ENCODE measurements at places on chromosomes 5 and 9.

GRCh38 chr9:129446828-129447550 is 173.9 kb downstream of the C9orf50 start:
- DNase-seq: no peak

DNA sequence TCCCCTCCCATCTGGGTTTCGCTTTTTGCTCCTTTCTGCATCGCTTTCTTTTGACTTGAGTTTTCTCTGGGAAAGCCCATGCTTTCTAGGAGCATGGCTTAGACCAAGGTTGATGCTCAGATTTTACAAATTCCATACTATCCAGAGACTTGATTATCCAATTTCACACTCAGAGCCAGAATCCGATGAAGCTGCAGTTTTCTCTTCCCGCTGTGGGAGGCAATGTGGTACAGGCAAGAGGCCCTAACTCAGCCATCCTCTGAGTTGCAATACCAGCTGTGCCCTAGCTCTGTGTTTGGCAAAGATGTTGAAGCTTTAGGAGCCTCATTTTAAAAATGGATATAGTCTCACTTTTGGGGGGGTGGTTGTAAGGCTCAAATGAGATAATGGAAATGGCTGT is 85.1 kb downstream of the BRINP1 start:
- DNase-seq: no peak

DNA sequence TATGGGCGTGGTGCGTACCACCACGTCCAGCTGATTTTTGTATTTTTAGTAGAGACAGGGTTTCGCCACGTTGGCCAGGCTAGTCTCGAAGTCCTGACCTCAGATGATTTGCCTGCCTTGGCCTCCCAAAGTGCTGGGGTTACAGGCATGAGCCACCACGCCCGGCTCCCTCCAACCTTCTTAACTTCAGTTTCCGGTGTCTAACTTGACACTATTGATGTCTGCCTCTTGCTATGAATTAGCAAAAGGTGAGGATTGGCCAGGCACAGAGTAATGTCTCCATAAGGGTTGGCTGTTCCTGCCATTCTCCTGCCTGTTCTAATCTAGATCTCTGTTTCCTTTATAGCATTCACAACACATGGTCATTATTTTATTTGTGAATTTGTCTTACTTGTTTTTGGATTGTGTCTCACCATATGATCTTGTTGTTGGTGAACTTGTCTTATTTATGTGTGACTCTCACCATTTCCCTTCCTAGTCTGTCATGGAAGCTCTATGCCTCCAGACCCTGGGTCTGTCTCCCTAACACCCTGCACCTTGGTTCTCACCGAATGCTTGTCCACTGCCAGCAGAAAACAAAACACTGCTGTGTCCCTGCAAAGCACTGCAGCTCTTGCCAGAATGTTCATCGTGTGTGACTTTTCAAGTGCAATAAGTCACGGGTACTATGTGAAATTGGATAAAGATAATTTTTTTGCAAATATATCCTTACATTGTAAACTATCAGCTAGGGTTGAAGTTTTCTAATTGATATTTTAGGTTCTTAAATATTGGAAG is 26.0 kb downstream of the BASP1 start:
- no peak for DNase-seq

DNA sequence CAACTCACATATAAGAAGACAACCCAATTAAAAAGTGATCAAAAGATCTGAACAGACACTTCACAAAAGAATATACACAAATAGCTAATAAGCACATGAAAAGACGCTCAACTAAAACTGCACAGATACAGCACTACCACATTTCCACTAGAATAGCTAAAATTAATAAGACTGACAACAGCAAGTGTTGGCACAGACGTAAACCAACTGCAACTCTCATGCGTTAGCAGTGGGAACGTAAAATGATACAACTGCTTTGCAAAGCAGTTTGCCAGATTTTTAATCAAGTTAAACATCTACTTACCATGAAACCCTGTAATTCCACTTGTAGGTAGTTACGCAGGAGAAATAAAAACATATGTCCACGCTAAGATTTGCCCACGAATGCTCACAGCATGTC is 9.0 kb downstream of the SEMA4D start:
- DNase-seq: no peak

- no peak for DNase-seq
Measured at GRCh38 chr9:79670269-79670961, 98.7 kb downstream of the TLE4 start.

DNA sequence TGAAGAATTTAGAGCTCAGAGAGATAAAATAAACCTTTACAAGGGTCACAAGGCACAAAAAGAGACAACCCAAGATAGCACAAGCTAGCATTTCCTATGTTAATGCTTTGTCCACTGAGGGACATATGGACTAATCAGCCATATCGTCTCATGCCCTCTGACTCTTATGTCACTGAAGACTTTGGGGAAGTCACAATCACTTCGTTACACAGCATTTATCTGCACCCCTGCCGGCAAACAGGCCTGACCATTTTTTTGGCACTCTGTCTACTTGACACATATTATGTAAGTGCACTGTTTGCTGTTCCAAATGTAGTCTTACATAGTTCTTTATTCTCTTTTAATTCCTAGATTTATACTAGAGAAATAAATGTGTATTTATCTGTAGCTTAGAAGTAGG is 13.9 kb upstream of the BNC2 start:
- DNase-seq: no peak

DNA sequence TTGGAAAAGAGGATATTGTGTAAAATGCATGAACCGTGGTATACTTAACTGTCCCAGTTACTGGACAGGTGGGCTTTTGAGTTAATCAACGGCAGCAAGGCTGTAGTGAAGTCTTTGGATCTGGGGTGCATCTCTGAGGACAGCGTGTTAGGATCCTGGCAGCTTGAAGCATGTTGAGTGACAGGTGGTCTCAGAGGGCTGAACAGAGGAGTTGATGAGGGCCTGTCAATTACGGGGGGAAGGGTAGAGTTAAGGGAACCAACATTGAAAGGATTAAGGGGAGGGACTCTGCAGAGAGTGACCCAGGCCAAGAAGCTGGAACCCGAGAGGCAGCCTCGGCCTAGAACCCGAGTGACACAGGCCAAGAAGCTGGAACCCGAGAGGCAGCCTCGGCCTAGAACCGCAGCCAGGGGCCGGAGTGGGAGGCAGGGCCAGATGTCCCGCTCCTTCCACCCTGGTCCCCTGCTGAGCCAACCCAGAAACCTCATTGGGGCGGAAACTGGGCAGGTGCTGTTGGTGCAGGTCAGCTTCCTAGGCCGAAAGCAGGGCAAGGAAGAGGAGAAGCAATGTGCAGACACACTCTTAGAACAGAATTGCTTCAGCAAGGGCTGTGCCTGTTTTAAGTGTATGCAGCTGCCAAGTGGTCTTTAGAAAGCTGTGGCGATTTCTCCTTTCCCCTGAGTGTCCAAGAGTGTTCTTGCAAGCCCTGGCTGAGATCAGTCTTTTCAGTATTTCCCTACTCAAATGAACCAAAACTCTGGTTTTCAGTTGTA is 62.0 kb downstream of the ANKRD33B start:
- DNase-seq: no peak

DNA sequence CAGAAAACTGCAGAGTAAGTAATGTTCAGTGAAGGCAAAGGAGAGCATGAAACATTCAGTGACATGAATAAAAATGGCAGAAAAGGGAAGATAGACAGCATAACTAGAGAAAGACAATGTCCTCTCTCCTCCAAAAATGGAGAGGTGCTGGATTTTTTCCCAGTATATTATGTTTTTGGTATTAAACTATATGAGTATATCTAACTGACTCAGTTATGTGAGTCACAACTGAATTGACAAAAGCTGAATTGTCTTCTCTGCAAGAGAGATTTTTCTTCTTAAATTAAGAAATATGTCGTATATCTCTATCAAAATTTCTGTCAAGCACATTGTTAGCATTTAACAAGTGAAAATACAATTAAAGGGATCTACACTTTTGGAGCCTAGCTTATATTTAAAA is 375.1 kb downstream of the CHSY3 start:
- DNase-seq: no peak

GRCh38 chr5:55227664-55228430 is 732 bp upstream of the MCIDAS start:
- no peak for DNase-seq

DNA sequence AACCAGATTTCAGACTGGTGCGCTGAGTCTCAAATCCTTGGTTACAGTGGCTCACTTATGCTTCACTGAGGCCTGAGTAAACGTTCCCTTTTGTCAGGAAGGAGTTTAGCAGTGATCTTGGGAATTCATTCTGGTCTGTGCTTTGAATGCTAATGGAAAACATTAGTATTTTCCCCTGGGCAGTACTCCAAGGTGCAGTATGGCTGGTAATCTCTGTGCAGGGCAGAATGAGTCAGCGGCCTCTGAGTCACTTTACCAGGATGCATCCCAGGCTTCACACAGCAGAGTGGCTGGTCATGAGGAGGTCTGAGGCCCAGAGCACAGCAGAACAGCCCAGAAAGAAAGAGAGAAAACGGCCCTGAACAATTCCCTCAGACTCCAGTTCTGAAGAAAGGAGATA is 54.0 kb downstream of the PCA3 start:
- DNase-seq: peak; percentile 96

DNA sequence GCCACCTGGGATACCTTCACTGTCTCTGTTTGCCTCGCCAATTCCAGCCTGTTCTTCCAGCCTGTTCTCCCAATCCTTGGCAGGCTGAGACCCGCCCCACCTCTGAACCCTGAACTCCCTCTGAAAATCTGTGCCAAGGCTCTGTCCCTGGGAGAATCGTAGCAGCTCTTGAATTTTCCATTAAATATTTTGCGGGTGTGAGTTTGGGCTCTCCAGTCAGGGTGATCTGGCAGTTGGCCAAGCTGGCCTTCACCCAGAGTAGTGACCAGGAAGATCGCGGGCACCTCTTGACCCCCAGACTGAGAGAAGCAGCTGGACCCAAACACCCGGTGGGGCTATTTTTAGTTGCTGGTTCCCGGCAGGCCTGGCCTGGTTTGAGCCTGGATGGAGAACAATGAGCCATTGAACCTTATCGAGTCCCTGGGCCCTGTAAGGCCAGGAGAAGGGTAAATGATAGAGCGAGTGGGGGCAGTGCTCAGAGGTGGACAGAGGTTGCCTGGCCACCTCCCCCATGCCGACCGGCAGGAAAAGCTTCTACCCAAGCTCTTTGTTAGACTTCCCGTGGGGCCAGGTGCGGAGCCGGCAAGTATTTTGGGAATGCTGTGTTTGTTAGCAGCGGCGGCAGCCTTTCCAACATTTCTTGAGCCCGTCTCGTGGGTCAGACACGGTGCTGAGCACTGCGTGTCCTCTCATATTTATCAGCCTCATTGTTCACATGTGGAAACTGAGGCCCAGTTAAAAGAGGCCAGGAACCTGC is 146.2 kb downstream of the RGS3 start:
- no peak for DNase-seq
